ENCODE measurements at places on chromosomes 5 and 9. TPM values are rescaled to one million over a fixed set of nuclear protein-coding genes. Genes with fewer than 3 reads are reported as not detected.
A peak's percentile ranks its signal among the peaks of the same experiment; 100 is the strongest.

The RUSC2 gene
- 3.0 TPM for total RNA-seq

The LHX3 gene
- not detected for total RNA-seq

The NAA35 gene
- total RNA-seq = 16.8 TPM

The SGCD gene
- total RNA-seq = 9.6 TPM

The PRSS3 gene
- total RNA-seq = 281 TPM

The OR1L4 gene
- not detected for total RNA-seq

The SPRY4 gene
- total RNA-seq = 28.3 TPM

- no peak for DNase-seq
These were observed 22.4 kb downstream of the ABITRAM start for GRCh38 chr9:108956631-108957026.

- DNase-seq = peak; percentile 51
These were observed 2.5 kb downstream of the ABCA2 start for GRCh38 chr9:137025517-137025966.

DNA sequence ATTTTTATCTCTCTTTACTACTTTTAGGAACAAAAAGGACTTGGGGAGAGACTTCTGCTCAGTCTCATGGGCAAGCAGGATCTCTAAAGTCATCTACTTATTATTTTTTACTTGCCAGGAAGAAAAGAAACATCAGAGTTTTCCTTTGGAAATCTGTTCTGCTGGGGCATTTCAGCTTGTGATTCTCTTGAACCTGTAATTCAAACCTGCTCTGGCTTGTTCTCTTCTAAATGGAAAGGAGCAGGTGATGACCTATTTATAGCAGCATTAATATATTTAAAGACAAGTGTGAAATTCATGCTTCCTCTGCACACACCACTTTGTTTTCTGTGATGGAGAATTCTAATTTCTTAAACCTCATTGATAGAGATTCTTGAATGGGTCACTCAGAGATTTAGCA, 2.0 kb downstream of the ADCY2 start:
- DNase-seq = no peak

GRCh38 chr9:109717342-109717741, 62.7 kb upstream of the PALM2AKAP2 start:
- no peak for DNase-seq

DNA sequence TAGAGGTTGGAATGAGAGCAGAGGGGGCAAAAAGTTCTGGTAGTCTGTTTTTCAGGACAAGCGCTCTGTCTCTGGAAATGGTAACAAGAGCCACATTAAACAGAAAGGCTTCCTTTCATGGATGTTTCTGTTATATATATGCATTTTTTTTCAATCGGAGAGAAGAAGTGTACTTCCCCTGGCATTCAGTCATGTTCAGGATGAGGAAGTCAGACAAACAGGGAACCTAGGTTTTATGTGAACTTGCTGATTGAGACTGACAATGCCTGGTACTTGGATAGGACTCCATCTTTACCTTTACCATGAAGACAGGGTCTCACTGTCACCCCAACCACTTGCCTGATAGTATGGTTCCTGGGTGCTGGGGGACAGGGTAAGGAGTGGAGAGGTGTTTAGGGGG, 30.1 kb upstream of the ZBED3 start:
- DNase-seq = no peak

DNA sequence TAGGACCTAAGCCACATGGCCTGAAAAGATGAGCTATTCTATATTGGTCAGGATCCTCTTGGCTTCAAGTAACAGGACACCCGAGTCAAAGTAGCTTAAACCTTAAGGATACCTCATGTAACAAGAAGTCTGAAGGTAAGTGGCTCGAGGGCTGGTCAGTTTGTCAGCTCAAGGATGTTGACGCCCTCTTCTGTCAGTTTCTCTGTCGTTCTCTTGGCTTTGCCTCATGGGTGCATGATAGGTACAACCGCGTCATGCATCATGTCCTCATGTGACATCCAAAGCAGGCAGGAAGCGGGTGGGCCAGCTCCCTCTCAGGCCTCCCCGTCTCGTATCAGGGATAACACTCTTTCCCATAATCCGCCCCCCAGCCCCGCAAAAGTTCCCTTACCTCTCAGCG, 22.1 kb upstream of the TCERG1 start:
- no peak for DNase-seq

DNA sequence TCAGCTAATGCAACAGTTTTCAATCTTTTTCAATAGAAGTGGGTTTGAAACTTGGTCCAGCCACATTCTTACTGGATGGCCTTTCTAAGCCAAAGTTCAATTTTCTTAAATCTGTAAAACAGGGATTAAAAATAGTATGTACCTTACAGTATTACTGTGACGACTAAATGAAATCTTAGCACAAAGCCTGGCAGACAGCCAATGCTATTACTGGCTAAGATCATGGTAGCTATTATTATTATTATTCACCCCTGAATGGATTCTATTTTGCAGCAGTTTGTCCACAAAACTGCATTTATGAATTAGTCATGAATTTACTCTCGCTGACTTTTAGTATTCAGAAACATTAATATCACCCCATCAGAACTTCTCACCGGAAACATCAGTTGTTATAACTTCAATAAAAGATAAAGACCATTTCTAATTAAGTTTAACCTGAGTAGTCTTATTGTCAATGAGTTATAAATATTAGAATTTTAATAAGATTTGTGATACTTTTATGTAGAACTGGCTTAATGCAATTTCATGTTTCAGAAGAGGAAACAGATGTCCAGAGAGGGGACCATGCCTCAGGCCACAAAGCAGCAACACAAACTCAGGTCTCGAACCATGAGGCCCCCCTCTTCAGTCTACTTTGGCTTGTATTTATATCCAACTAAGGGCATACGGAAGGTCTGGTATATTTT, 468.2 kb downstream of the ARHGEF28 start:
- DNase-seq = no peak

DNA sequence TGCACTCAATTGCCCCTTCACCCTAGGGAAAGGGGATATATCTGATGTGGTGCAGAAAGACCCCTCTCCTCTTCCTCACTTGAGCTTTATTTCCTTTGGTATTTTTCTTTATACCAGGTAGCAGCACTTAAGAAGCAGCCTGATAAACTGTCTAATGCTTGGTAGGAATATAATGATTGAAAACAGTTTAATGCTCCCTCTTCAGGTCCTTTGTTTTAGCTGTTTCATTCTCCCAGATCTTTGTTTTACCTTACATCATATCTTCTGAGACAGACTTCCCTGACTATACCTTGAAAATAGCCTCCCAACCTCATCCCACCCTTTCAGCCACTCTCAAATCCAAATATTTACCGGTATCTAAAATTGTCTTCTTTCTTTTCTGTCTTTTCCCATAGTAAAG, 87.9 kb downstream of the NUDT12 start:
- no peak for DNase-seq

- DNase-seq = no peak
These were observed 12.7 kb downstream of the SLC1A3 start for GRCh38 chr5:36619012-36619635.

- DNase-seq = peak; percentile 75
These were observed 46.4 kb downstream of the ANXA2R start for GRCh38 chr5:42993516-42994245.

- no peak for DNase-seq
These were observed 101.6 kb downstream of the CRB2 start for GRCh38 chr9:123457583-123457982.

DNA sequence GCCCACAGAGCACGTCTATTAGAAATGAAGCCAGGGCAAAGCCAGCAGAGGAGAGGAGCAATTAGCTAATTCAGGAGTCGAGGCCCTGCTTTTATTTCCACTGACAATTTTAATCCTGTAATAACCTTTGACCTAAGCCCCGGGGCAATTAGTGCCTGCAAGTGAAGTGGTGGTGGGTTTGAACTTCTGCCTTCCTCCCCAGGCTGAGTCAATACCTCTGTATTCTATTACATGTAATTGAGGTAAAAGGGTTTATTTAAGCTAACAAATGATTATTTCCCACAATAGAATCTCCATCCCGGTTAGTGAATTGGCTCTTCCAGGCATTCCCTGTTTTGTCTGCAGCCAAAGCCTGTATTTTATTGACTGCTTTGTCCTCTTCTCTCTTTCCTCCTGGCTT, 49.9 kb downstream of the FGF18 start:
- DNase-seq = no peak

- DNase-seq = no peak
These were observed 245.6 kb upstream of the RGMB start for GRCh38 chr5:98527846-98528245.

DNA sequence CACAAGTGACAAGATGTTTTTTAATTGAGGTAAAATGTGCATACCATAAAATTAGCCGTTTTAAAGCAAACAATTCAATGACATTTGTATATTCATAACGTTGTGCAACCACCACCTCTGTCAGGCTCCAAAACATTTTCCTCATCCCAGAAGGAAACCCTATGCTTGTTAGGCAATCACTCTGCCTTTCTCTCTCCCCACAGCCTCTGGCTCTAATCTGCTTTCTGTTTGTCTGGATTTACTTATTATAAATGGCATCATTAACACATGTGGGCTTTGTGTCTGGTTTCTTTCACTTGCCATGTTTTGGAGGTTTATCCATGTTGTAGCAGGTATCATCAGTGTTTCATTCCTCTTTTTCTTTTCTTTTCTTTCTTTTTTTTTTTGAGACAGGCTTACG, 1.4 kb upstream of the N4BP3 start:
- DNase-seq = no peak

Data from Peyer's patch (tissue), 4 donors.